Head of caudate nucleus (tissue), 42 donors: ENCODE measurements at places on chromosomes 5 and 9.

GRCh38 chr9:27371382-27371781 lies 74.4 kb upstream of the EQTN start:
- no peak for DNase-seq

GRCh38 chr5:181041043-181041442 lies 977 bp downstream of the BTNL9 start:
- DNase-seq, result no peak

GRCh38 chr9:127841087-127841835 lies 13.2 kb downstream of the ENG start:
- DNase-seq, result no peak

- peak; percentile 17 for DNase-seq
These were observed 186.9 kb downstream of the SEMA6A start for GRCh38 chr5:116387738-116388137.

DNA sequence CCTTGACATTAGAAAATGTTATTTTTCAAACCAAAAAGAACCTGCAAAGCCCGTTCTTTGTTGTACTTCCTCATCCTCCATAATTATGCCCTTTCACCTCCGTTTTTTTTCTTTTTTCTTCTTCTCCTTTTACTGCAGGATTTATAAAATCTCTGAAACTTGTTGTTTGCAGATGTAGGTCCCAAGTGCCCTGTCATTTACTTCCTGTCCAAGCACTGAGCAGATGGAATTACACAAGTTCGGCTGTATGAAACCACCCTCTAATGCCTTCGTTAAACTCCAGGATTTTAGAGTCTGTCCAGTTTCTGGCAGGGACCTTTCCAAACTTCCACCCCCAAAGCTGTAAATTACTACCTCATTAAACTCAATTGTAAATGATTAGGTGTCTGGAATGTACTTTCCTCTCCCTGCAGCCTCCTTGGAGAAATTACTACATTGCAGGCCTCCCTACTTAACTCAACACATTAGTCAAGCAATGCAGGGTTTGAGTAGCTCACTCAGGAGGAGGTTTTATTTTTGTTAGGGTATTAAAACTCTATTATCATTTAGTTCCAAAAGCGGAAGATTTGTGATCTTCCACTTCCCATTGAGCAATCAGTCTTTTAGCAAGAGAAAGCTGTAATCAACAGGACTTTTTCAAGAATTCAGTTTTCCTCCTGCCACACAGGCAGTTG lies 125.6 kb upstream of the LPAR1 start:
- no peak for DNase-seq

DNA sequence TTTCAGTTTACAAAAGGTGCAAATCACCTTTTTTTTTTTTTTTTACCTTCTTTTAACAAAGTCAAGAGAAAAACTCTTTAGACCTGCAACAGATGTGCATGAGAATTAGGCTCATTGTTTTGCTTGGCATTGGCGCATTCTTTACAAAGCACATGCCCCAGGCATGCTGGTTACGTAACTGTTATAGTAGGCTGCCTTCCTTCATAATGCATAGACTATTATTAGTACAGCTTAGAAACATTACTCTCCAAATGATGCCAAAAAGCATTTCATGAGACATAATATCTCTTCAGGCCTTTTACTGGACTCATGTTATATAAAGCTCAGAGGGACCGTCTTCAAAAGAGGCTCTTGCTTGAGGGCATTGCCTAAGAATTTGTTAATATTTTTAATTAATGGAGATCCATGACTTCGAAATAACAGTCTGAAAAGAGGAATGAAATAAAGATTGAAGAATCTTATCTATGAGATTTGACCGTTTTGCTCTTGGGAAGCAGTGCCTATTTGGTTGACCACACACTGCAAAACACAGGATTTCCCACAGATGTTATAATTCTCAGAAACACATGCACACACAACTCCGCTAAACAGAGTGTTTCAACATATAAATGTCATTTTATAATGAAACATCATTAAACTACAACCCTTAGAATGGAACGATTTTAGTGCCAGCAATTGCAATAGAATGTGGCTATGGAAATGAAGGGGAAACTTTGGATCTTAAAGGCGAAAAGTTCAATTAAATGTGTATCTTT lies 478.7 kb downstream of the PRR16 start:
- DNase-seq, result no peak

DNA sequence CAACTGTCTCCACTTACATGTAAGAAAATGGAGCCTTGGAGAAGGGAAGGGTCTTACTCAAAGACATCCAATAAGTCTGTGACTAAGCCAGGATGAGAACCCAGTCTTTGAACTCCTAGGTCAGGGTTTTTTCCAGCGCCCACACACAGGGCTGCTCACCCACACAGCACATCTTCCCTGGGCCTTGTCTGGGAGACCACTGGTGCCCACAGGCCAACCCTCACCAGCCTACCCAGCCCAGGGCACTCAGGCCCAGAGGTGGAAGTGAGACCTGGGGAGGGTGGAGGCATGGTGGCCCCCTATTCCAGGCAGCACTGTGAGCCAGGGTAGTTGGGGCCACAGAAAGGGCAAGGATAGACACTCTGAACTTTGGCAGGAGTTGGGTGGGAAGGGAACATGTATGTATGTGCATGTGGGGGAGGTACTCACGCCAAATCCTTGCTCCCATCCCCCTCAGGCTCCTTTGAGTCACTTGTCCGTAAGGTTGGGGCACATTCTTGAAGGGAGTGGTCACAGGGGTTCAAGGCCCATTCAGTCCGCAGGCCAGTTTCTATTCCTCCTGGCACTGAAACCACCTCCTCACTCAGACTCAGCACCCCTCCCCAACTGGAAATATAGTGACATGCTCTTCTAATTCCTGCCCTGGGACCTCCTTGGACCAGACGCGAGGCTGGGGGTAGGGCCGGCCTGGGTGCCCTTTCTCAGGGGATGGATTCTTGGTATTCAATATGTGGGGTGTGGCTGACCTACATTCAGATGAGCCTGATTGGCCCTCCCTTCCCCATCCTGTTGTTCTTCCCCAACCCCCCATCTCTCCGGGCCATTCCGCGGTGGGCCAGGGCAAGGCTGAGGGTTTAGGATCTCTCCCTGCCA lies 2.9 kb upstream of the SLC4A9 start:
- DNase-seq, result no peak

DNA sequence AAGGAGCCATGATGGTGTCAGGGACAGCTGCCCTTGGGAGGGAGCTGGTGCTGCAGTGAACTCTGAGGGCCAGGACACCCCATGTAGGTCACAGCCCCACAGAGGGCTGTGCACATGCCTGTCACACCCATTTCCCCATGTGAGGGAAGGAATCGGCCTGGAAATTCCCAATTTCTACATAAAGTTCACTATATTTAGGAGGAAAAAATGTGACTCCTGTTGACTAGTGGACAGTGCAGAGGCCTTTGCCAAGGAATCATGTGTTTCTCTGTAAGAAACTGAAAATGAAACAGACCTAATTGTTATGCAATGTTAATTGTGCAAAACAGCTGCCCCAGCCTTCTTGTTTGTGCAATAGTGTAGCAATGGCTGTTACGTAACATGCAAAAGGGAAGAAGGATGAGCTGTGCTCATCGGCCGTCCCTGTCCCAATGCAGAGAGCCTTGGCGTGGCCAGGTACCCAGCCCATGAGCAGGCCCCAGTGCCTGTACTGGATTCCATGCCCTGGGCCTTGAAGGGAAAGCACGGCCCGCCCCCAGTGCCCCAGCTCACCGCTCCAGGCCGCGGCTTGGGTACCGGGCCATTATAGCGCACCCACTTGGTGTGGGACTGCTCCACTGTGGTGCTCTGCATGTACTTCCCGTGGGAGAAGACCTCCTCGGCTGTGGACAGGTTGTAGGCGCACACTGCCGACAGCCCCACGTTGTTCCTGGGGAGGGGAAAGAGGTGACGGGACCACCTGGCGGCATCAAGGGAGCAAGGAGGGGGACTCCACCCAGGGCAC lies 70.0 kb downstream of the SECISBP2 start:
- DNase-seq, result no peak

GRCh38 chr5:1104327-1105006 lies 7.4 kb downstream of the SLC12A7 start:
- DNase-seq, result no peak

DNA sequence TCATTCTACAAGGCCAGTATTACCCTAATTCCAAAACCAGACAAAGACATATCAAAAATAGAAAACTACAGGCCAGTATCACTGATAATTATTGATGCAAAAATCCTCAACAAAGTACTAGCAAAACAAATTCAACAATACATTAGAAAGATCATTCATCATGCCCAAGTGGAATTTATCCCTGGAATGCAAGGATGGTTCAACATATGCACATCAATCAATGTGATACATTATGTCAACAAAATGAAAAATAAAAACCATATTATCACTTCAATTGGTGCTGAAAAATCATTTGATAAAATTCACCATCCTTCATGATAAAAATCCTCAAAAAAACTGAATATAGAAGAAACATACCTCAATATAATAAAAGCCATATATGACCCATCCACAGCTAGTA lies 115.2 kb upstream of the SLC27A6 start:
- no peak for DNase-seq

- DNase-seq, result no peak
These were observed 44.1 kb downstream of the ADGRV1 start for GRCh38 chr5:90602681-90603080.

DNA sequence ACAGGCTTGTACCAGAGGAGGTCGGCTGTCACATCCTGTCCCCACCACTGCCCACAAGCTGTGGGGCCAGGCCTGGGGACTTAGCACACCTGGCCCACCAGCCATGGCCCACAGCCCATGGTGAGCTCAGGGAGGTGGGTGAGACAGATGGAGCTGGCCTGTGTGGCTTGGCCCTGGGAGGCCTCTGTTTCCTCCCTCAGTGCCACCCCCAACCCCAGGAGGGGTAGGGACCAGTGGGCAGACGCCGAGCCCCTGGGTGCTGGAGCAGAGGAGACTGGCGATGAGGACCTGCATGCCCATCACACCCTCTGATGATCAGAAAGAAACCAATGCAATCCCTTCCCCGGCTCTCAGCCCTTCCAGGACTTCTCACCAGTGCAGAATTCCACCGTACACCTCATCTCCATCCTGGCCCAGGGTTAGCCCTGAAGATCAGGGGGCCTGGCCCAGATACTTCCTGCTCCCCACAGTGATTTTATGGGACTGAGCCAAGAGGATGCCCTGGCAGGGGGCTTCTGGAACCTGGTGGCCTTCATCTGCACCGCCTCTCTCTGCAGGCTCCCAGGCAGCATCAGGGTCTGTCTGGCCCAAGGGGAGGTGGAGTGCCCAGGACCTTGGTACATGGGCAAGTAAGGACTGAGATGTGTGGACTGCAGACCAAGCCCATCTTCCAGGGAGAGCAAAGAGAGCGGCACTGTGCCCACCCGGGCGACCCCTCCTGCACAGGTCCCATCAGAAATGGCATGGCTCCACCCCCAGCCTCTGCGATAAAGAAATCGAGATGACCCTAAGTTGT lies 16.9 kb upstream of the NKD2 start:
- DNase-seq, result no peak

DNA sequence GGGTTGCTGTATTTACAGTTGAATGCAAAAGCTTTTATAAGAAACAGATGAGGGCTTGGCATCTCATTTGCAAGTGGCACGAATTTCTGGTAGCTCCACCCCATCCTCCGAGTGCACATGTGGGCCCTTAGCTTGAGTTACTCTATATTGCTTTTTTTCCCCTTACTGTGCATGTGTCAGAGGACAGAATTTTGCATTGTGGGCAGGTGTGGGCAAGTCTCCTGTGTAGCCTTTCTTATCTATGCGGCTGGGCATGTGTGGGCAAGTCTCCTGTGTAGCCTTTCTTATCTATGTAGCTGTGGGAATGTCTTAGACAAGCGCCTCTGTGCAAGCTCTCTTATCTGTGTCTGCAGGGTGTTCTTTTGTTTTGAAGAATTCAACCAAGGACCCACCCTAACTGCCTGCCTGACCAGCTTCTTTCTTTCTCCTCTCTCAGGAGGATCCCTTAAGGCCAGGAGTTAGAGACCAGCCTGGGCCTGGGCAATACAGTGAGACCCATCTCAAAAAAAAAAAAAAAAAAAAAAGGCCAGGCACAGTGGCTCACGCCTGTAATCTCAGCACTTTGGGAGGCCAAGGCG lies 34.1 kb upstream of the SIL1 start:
- DNase-seq, result no peak

DNA sequence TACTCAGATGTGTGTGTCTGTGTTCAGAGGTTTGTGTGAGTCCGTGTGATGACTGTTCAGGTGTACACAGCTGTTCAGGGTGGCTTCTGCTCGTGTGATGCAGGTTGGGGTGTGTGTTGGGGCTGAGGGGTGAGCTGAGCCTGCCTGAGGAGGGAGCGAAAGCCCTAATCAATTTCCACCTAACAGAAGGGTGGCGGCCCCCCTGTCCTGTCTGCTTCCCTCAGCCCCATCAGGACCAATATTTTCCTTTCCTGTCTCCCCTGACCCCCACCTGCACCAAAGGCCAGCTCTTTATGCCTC lies 30.2 kb downstream of the LHX2 start:
- DNase-seq, result no peak

- DNase-seq, result no peak
These were observed 639.4 kb downstream of the SEMA5A start for GRCh38 chr5:8906303-8906967.

GRCh38 chr9:129010267-129010975 lies 17.7 kb downstream of the SH3GLB2 start:
- DNase-seq, result no peak

- DNase-seq, result no peak
These were observed 70.3 kb downstream of the FYB1 start for GRCh38 chr5:39148983-39149534.

DNA sequence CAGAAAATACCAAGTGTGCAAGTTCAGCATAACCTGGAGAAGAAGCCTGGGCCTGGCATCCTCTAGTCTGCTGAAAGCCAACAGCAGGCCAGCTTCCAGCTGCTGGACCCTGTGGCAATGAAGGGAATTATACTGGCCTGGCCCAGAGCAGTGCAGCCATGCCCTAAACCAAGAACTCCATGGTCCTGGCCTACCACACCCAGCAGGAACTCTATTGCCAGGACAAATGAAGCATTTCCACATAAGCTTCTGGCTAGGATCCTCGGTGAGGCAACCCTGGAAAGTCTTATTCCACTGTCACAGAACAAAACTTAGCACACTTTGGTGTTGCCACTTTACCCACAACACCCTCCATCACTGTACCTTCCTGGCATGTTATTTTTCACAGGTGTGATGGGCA lies 35.5 kb downstream of the CDK5RAP2 start:
- DNase-seq, result no peak

GRCh38 chr5:54678737-54679136 lies 161.2 kb downstream of the SNX18 start:
- DNase-seq, result no peak

DNA sequence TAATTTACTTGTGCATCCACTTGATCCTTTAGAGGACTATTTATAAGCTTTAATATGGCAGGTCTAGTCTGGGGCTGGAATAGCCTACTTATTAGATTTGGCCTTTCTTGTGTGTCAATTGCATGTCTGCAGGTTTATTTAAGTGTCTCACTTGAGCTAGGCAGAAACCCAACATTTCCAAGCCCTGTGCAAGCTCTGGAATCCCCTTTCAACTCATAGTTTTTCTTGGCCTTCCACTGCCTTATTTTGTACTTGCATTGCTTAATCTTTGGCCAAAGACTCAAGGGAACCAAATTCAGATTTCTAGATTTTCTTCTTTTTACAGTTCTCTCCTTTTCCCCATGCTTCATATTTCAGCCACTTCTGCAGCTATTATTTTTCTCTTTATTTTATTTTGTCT lies 102.4 kb upstream of the RFX3 start:
- DNase-seq, result no peak
